ENCODE measurements at places on chromosomes 7 and 10.

DNA sequence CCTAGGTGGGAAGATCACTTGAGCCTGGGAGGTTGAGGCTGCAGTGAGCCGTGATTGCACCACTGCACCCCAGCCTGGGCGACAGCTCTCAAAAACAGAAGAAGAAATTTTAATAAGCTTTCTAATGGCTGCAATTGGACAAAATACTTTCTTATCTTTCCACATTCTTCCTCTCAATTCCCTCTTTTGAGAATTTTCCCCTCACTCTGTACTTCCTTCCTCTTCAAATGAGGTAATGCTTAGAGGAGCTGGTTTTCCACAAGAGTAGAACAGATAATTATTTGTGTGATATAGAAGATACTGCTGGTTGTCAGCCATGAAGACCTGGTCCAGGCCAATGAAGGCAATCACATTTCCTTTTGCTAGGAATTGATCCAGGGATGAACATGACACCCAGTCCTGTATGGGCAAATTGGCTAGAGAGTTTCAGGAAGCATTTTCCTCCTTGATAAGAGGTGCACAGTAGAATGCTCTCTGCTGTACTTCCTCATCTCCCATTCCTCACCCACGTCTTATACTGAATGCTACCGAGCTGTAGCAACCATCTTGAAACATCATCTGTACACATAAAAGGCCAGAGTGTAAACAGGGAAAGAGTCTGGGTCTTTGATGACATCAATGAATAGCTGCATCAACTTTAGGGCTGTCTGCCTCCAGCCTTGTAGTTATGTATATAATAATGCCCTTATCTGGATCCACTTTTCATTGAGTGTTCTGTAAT, 103.9 kb downstream of the CDK6 start:
- no peak for DNase-seq

GRCh38 chr7:99267481-99267840, 5.2 kb upstream of the MYH16 start:
- peak; percentile 96 for DNase-seq

DNA sequence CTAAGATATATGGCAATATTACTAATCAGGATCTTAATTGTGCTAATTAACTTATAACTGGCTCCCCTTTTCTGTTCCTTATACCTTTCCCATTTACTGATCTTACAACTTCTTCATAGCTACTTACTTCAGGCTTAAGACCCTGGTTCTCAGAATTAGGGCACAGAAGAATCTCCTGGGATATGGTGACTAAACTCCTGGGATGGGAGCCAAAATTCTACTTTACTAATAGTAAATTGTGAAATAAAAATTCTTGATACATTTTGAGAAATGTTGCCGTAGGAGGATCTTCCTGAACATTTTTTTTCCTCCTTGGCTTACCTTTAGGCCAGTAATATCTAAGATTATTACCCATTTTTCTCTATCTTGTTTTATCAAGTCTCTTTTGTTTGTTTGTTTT, 309.5 kb downstream of the ATRNL1 start:
- peak; percentile 26 for DNase-seq

- no peak for DNase-seq
Measured at GRCh38 chr10:62506371-62506770, 132.2 kb downstream of the ZNF365 start.

GRCh38 chr7:43785420-43785819, 26.9 kb downstream of the BLVRA start:
- DNase-seq: peak; percentile 93

DNA sequence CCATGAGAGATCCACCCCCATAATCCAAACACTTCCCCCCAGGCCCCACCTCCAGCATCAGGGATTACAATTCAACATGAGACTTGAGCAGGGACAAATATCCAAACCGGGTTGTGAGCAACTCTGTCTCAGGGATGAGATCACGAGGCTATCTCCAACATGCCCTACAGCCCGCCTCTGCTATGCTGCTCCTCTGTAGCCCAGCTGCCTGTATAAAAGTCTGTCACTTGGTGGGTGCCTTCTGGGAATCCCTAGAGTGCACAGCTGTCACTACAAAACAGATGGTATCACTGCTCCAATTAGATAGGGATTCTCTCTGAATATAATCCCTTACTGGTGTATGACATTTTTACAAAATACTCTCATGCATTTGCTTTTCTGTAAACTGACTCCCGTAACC, 114.9 kb upstream of the NANOS1 start:
- DNase-seq: no peak

- no peak for DNase-seq
Measured at GRCh38 chr7:78172933-78173591, 374.5 kb downstream of the PHTF2 start.

GRCh38 chr7:94898340-94898739, 9.1 kb upstream of the PPP1R9A start:
- no peak for DNase-seq

DNA sequence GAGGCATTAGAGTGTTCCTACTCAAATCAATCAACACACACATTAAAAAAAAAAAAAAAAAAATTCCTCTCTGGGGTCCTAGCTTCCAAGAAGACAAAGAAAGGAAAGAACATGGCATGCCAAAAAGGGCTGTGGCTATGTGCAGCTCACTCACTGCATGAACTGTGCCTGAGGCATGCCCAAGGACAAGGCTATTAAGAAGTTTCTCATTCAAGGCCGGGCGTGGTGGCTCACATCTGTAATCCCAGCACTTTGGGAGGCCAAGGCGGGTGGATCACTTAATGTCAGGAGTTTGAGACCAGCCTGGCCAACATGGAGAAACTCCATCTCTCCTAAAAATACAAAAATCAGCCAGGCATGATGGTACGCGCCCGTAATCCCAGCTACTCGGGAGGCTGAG, 41.9 kb upstream of the PPP3CB start:
- no peak for DNase-seq

GRCh38 chr10:120883071-120883470, 31.9 kb downstream of the WDR11 start:
- no peak for DNase-seq

DNA sequence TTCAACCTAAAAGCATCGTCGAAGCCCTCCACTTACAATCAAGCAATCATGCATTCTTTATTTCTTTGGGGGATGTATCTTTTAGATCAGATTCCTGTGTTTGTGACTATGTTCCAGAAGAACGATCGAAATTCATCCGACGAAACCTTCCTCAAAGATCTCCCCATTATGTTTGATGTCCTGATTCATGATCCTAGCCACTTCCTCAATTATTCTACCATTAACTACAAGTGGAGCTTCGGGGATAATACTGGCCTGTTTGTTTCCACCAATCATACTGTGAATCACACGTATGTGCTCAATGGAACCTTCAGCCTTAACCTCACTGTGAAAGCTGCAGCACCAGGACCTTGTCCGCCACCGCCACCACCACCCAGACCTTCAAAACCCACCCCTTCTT, 13.8 kb downstream of the GPNMB start:
- DNase-seq: no peak

DNA sequence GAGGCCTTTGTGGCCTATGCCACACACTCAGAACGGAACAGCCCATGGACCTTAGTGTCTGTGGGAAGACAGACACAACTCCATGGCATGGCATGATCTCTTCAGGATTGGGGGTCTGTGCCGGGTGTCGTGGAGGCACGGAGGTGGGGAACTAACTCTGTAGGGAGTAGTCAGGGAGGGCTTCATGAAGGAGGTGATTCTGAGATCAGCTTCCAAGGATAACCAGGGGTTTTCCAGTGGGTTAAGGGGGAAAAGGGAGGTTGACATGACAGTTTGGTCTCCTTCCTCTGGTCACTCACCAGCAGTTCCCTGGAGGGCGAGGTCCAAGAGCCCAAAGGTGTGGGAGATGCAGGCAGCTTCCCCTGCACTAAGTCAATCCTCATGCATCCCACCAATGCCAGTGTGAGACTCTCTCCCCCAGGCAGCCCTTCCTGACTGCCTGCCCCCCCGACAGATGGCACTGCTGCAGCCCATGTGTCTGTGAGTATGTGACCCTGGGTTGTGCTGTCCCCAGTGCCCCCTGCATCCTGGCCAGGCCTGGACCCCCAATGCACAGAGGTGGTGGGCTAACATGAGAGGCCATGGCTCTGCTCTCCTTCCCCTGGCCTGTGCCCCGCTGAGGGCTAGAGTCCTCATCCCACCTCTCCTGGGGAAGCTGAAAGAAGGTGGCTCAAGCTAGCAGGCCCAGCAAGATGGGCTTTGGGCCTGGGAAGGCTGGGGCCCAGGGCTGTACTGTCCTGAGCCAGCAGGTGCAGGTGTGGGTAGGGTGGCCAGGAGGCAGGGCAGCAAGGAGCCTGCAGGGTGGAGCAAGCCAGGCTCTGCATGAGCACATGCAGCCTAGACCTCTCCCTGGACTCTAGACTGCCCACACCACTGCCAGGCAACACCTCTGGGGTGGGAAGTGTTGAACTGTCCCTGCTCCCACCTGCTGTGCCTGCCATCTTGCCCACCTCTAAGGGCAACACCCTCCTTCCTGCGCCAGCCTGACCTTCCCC, 39.7 kb downstream of the RASGEF1A start:
- no peak for DNase-seq

DNA sequence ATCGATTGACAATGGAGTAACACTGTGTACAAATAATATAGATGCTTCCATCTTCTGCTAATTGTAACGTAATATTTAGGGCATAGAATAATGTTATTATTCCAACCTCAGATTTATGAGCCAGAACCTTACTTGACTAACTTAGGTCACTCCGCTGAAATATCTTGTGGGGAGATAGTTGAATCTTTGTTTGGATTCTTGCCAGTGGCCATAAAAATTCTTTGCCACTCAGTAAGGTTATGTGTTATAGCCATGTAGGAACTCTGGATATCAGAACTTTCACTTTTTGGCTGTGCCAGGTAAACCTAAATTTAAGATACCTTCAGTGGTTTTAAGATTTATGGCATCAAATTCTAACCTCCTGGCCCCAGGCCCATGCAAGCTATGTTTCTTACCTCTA, 197.6 kb downstream of the WDR11 start:
- DNase-seq: no peak

GRCh38 chr7:114150689-114151088, 231.9 kb upstream of the PPP1R3A start:
- no peak for DNase-seq

DNA sequence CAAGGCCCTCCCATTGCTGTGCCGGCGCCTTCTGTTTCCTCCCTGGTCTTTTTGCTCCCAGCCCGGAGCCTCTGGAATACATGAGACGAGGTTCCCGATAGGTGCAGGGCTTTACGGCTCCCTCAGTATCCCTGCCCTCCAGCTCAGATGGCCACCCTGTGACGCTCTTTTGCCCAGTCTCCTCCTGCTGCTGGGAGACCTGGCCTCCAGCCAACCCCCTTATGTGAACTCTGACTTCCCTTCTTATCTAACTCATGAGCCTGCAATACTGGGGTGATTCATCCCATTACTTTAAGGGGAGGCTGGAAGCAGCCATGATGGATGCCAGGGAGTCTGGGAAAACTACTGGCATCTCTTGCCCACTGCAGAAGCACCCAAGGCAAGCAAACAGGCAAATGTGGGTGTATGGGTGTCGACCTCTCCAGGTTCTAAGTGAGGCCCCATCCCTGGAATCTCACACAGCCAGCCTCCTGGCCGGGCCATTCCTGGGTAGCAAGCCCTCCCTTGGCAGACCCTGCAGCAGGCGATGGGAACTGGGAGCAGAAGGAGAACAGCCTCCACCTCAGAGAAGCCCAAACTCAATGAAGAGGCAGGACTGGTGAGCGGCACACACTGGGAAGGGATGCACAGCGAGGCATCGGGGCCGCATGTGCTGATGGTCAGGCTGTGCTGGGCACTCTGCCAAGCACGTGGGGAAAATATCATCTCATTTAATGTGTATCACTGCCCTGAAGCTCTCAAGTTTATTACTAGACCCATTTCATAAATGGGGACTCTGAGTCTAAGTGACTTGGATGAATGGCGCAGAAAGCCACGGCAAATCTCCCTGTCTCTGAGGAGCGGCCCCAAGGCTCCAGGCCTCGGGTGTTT, 97.5 kb downstream of the FAM53B start:
- peak; percentile 65 for DNase-seq

- DNase-seq: no peak
Measured at GRCh38 chr7:27098578-27099451, 3.0 kb upstream of the HOXA1 start.

DNA sequence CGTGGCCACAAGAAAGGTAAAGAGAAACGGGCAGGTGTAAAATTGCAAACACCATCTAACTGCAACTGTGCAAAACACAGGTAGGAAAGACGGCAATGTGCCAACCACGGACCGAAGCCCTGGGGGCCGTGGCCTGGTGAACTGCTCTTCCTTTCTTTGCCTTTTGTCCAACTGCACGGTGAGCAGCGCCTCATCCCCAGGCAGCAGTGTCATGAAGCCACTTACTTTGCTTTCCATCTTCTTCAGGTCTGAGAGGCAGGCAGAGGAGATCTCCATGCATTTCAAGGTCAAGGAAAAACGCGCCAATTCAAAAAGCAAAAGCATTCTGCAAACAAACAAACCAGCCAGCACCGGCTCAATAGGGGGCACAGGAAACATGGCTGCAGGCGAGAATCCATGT, 12.9 kb downstream of the CFAP46 start:
- no peak for DNase-seq

DNA sequence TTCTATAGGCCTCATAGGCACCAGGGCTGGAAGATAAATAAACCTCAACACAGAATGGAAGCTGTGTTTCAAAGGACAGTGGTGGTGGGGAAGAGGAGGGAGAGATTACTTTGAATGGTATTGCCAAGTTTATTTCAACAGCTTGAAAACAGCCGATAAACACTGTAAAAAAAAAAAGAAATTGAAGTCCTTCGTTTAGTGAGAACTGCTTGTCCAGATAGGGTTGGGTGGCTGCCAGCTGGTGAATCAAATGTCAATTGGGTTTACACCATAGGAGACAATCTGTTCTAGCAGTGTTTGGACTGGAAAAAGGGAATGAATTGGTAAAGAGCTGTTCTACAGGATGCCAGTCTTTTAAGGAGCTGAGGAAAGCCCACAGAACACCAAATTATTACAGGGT, 254.8 kb downstream of the PHF14 start:
- DNase-seq: no peak

- no peak for DNase-seq
Measured at GRCh38 chr10:59705931-59706330, 3.7 kb downstream of the SLC16A9 start.

DNA sequence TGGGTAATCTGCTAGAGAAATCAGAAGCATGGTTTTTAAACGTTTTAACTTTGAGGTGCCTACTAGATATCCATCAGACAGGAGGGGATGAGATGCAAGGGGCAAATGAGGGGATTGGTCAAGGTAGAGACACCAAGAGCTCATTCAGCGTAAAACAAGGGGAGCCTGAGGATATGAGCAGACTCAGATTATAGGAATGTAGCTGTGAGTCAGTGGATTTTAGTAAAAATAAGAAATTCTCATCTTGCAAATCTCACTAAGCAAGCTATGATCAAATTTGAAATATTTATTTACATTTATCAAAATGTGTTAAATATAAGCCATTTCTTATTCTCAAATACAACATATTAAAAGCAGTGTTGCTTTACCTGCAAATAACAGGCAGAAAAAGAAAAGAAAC, 21.4 kb upstream of the TFEC start:
- peak; percentile 71 for DNase-seq

DNA sequence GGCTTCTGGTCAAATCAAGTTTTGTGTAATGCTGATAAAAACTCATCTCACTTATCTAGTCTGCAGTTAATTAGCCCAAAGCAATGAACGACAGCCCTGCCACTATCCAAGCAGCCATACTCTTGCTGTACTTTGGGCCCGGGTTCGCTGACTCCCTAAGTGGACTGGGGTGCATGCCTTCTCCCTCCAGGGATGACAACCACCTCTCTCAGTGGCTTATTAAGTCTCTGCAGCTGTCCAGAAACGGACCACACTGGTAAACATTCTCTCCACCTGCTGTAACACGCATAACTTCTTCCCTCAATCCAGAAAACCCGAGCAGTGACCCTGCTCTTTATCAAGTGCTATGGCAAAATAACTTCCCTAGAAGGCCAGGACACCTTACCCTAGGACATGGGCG, 3.9 kb downstream of the FBXW4 start:
- no peak for DNase-seq

GRCh38 chr7:50712252-50713122, 70.2 kb downstream of the GRB10 start:
- DNase-seq: no peak

Data from ELR (cell line).